ENCODE measurements at places on chromosomes 6 and 20. TPM values are rescaled to one million over a fixed set of nuclear protein-coding genes. Genes with fewer than 3 reads are reported as not detected.

The NDUFAF4 gene
- polyA plus RNA-seq = 72.5 TPM

GRCh38 chr6:8108031-8108660 is 5.8 kb upstream of the EEF1E1 start:
- no peak for DNase-seq

DNA sequence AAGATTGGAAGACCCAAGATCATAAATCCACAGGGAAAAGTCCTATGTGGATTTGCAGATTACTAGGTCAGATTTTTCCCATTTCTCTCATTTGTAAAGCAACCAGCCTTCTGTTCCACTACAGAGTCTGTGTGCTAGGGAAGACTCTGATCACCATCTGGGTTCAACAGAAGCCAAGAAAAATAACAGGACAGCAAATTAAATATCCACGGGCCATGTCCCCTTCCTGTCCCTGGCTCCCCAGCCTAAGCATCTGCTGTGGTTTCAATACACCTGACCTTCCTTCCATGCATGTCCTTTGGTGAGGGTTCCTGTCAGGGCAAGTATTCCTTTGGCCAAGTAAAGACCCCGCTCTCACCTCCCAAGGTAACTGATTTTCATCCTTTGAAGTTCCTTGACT is 558.8 kb downstream of the KIF16B start:
- DNase-seq = no peak

The SLC17A1 gene
- polyA plus RNA-seq = not detected

DNA sequence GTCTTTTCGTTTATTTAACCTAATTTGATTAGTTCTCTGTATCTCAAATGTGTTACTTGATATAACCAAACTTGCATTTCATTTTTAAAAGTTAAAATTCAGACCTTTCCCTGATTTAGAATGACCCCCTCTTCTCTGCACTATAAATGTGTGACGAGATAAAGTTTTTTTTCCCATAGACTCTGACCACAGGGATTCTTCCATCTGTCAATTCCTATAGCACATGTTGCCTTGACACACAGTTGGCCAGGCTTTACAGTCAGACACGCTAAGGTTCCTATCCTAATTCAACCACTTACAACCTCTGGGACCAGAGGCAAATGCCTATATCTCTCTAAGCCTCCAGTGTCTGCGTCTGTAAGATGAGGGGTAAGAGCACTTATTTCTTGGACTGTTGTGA is 40.6 kb downstream of the KCNS1 start:
- no peak for DNase-seq

DNA sequence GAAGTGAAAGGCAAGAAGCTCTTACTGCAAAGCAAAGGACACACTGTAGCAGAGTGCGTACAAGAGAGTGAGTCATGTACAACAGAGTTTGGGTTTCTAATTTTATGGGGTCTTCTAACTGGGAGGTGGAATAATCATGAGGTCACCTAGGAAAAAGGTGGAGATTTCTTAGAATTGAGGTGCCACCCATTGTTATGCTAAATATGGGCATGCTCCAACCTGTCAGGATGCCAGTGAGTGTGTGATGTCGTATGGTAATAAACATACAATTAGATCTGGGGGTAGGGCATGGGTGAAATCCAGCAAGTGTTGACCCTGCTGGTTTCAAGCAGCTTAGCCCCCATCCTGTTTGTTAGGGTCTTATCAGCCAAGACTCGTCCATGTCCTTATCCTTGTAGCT is 46.6 kb downstream of the OR2B6 start:
- DNase-seq = no peak

DNA sequence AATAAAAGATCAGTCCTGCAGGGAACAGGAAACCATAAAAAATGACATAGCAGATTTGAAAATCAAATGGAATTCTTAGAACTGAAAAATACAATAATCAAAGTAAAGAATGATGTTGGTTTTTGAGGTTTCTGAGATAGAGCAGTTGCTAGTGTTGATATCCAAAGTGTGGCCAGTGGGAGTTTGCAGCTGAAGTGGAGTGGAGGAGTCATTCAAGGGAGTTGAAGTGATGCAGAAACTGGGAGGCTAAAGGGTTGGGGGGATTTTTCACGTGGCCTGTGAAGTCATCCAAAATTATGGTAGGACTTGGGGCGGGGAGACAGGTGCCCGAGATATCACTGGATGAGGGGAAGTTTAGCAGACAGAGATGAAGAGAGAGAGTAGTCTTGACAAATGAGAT is 123.6 kb downstream of the CDC5L start:
- DNase-seq = no peak

GRCh38 chr20:16518784-16519084 is 54.5 kb downstream of the KIF16B start:
- DNase-seq = no peak

- no peak for DNase-seq
Observed at GRCh38 chr6:122323361-122323760, 76.1 kb upstream of the HSF2 start.

- no peak for DNase-seq
Observed at GRCh38 chr20:62804021-62804626, 511 bp upstream of the OGFR start.

The SGK2 gene
- 3.6 TPM for polyA plus RNA-seq

The HMGN4 gene
- polyA plus RNA-seq = 20.1 TPM

The ENPP5 gene
- polyA plus RNA-seq = 9.8 TPM

GRCh38 chr20:63178446-63178820 is 37.5 kb downstream of the YTHDF1 start:
- no peak for DNase-seq

DNA sequence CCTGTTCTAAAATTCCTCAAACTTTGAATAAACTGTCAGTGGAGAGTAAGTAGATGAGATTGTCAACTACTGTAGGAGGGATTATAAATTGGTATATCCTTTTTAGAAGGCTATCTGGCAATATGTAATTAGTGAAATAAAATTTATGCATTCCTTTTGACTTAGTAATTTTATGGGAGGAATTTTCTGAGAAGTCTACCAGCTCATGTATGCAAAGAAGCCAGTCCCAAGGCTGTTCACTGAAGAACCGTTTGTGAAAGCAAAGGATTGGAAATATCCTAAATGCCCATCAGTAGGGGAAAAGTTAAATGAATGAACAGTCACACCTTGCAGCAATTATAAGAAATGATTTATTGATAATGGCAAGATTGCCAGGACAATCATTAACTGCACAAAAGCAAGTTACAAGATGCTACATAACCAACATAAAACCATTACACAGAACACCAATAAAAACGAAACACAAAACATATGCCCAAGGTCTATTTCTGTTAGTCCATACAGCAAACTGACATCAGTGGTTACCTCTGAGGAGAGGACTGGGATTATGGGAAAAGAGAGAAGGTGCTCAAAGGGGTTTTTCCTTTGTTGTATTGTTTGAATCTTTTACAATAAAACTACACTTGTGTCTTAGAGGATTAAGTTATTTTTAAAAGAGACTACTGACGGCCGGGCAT is 4.6 kb upstream of the DSTN start:
- no peak for DNase-seq

The PLG gene
- not detected for polyA plus RNA-seq

DNA sequence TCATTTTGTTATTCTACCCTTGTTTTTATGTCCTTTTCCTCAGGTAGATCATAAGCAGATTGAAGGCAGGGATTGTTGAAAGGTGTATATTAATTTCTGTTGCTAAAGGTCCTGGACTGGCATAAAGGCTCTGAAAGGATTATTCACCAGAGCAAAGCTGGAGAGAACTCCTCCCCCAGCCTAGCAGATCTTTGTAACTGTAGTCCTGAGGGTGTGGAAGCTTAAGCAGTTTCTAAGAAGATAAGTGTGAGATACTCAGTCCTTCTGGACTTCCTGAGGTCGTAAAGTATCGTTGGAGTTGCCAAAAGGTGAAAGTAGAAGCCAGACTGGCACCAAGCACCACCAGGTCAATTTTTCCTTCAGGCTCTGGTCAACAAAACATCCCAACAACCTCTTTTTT is 24.2 kb downstream of the CGA start:
- DNase-seq = no peak

The GSTA3 gene
- not detected for polyA plus RNA-seq

All from right cardiac atrium (tissue), 5 donors.